ENCODE measurements at places on chromosomes 5 and 9.

GRCh38 chr5:158147227-158147626 lies 288.3 kb upstream of the CLINT1 start:
- no peak for DNase-seq

GRCh38 chr5:169020102-169020501 lies 280.8 kb downstream of the SLIT3 start:
- DNase-seq, result no peak

DNA sequence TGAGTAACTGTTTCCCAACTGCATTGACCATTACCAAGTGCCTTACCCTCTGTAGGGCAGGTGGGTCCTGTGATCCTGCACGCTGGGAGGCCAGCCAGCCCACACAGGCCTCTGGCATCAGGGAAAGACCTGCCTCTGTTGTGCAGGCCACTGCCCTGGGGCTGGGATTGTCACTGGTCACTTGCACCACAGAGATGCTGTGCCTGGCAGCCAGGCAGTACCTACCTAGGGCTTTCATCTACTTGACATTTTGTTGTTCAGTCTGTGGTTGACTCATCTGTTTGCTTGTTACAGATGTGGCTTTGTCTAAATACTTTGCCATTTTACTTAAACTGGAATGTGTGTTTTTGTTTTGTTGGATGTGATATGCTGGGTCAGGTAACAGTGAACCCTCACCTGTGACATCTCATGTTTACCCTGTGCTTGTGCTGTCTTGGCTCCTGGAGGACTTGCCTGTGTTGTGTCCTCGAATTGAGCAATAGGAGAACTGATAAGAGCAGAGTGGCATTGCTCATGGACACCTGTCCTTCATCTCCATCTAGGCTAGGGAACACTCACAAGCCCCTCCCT lies 32.8 kb downstream of the SECISBP2 start:
- no peak for DNase-seq

GRCh38 chr5:2569774-2570542 lies 181.5 kb downstream of the IRX2 start:
- no peak for DNase-seq

DNA sequence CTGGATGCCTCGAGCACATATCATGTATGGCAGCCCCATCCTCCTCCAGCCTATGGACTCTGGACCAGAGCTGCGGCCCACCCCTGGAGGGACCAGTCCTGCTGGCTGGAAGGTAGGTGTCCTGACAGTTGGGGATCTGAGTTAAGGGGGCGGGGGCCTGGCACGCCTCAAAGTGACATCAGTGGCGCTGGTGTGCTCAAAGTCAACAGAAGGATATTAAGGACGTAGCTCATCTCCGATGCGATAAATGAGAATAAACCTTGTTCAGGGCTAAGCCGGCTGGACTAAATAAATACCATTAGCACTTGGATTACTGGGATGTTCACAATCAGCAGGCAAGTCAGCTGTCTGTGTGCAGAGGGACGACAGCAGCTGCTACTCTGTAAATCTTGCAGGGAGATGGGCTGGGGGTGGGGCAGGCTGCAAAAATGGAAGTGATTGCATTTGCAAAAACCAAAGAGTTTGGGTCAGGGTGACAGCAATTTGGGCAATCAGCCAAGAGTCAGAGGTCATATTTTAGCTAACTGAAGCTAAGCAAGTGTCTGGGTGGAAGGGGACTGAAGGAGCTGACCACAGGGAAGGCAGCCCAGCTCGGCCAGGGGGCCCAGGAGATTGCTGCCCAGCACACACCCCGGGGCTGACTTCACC lies 80.0 kb upstream of the LRRTM2 start:
- no peak for DNase-seq

DNA sequence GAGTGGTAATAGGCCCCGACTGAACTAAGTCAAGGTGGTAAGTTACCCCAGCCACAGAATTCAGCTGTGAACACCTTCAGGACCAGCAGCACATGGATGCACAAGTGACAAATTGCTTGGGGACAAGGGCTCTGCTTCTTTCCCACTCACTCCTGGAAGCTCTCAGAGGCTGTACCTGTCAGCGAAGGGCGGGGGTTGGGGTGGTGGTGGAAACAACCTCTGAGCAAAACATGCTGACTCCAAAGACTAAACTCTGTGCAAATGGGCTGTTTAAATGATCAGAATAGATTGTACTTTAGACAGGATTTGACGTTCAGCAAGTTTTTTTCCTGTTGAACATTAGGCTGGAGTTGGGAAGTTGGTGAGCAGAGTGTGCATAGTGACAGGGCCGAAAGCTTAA lies 544.5 kb upstream of the ZNF608 start:
- no peak for DNase-seq

- DNase-seq, result no peak
Observed at GRCh38 chr5:78002690-78003089, 226.6 kb upstream of the TBCA start.

DNA sequence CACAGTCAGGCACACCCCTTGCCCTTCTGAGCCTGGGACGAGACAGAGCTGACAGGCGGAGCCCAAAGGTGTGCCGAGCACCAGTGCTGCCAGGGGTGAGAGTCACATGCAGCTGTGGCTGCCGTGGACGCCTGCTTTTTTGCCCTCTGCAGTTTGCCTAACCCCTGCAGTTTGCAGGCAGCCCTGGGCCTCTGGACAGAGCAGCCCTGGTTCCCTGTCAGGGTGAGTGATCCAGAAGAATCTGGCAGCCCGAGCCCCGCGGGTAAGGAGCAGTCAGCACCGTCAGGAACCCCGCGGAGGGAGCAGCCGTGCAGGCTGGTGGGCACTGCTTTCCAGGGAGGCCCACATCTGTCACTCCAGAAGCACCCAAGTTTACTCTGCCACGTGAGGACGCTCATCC lies 30.3 kb downstream of the CEP72 start:
- no peak for DNase-seq

GRCh38 chr9:130630506-130631330 lies 33.7 kb upstream of the PRDM12 start:
- DNase-seq, result no peak

GRCh38 chr5:72156946-72157624 lies 49.8 kb downstream of the MAP1B start:
- no peak for DNase-seq

- no peak for DNase-seq
Observed at GRCh38 chr5:102737161-102737560, 17.9 kb upstream of the PAM start.

GRCh38 chr5:1897816-1898450 lies 15.2 kb upstream of the IRX4 start:
- DNase-seq, result no peak

- DNase-seq, result no peak
Observed at GRCh38 chr5:72209147-72210115, 102.2 kb downstream of the MAP1B start.

DNA sequence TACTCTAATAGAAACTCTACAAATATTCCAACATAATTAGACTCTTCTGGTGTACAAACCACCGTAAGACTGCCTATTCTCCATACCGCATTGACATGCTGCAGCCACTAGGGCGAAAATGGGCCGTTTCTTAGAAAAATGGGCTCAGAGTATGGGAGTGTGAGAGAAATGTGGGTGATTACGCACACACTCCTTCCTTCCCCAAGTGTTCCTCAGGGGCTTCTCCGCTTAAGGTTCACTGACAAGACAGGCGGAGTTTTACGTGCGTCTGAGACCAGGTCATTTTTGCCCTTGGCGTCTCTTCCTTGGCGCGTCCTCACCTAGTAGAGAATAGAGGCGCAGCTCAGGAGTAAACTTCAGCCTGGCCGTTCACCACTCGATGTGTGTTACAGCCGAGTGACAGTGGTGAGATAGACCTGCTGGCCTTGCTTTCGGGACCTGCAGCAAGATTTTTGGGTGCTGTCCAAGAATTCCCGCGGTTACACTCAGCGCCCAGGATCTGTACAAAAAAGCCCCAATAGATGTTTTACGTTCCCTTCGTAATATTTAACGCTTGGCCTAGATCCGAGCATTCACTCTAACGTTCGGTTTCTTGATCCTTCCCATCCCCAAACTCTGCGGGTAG lies 1.8 kb upstream of the NTRK2 start:
- no peak for DNase-seq

GRCh38 chr9:127746959-127747569 lies 12.0 kb upstream of the TOR2A start:
- DNase-seq, result peak; percentile 61

DNA sequence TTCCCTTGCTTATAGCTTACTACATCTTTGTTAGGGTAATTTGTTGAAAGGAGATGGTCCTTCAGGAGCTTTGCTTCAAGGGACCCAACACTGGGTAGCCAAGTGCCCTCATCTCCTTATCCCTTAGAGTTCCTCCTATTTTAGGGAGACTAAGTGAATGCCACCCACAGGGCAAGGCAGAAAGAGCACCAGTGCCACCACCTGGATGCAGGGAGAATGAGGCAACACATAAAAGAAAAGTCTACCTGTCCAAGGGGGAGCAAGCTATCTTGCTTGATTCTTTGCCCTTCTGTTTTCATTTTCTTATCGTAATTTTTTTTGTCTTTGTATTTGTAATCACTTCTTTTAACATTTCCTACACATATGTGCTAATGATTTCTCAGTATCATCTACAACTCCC lies 205.5 kb downstream of the NPR3 start:
- DNase-seq, result no peak

DNA sequence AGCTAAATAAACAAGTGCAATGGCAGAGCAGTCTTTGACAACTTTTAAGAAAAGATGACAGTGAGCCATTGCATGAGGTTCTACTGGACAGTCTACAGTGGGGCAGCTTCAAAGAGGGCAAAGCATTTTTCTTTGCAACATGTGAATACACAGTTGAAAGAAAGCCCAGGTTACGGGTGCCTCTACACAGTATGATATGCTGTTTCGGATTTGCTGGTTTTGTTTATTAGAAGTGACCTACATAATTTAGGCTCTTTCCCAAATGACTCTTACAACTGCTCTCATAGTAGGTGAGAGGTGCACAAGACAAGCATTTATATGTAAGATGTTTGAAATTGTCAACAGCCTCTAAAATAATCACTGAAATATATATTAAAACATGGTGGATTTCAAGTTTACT lies 62.4 kb downstream of the MEF2C start:
- no peak for DNase-seq

- no peak for DNase-seq
Observed at GRCh38 chr5:127934791-127935256, 148.7 kb upstream of the SLC12A2 start.

DNA sequence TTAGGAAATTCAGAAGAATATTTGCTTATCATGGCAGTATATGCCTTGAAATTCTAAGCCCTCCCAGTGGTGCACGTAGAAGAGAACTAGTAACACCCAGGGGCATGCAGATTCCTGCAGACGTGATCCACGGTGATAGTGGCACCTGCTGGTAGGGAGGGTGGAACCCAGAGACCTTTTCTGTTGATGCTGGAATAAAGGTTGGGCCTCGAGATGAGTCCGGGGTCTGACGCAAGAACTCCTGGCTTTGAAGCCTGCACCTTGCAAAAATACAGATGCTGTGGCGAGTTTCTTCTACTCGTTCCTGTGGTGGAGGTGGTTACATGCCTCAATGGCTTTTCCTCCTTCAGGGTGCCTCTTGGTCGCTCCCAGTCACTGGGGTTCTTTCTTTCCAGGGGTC lies 39.5 kb upstream of the PHF2 start:
- no peak for DNase-seq

DNA sequence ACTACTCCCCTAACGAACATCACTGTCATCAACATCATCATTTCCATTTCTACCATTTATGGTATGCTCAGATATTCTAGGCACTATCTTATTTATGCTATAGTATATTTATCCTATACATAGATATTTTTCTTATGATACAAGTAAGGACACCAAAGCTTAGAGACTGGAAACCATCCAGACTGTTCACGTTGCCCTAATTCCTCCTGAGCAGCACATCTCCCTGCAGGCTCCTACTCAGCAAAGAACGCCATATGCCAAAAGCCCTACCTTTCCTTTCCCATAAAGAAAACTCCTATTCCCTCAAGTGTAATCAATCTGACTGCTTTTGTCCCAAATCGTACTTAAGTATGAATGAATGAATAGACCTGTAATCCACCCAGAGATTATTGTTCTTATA lies 247.0 kb downstream of the PRELID2 start:
- no peak for DNase-seq

DNA sequence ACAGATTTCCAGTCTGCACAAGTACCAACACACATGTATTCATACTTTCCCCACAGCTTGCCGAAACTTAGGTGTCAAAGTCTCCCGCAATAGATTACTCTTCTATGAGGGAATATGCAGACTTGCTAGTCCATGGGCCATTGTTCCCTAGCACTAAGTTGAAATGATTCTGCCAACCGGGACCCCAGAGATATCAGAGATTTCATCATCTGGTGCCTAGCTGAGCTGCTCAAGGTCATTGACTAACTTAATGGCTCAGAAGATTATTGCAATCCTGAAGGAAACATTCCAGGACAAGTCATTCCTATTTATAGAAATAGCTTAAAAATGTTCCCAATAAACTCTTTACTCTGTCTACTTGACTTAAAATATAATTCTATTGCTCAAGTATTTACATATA lies 202.6 kb downstream of the PIK3R1 start:
- no peak for DNase-seq

GRCh38 chr5:117801583-117801982 lies 1186.8 kb downstream of the DTWD2 start:
- DNase-seq, result no peak

Measured in activated gamma-delta T cell treated with Interleukin-2 at 50 U/mL for 16 hours (primary cell).